Stimulated activated CD4-positive, alpha-beta T cell treated with anti-CD3 and anti-CD28 coated beads, Interleukin-1b, Interleukin-23, amount 100 ng/mL, for 4 hours (primary cell): ENCODE measurements at places on chromosomes 11 and 22.

GRCh38 chr11:58941838-58942237 is 2.5 kb downstream of the GLYATL1 start:
- no peak for DNase-seq

DNA sequence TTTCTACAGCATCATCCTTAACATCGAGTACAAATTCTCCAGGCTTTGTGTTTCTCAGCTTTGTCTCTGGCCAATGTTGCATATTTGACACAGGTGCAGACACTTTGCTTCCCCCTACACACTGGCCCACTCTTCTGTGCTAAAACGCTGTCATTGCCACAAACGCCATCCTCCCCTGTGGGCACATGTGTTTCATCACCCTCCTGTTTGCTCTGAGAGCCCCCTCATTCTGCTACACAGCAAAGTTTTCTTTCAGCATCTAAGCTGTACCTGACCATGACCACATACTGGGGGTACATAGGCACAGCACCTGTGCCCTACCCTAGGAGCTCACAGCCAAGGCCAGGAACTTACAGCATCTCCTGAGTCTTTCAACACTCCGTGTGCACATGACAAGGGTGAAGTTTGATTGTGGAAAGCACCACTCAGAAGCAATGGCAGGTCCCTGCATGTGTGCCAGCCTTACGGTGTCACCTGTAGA is 7.9 kb upstream of the IGLL5 start:
- DNase-seq = no peak

GRCh38 chr22:43333156-43333555 is 10.0 kb downstream of the SCUBE1 start:
- DNase-seq = no peak

DNA sequence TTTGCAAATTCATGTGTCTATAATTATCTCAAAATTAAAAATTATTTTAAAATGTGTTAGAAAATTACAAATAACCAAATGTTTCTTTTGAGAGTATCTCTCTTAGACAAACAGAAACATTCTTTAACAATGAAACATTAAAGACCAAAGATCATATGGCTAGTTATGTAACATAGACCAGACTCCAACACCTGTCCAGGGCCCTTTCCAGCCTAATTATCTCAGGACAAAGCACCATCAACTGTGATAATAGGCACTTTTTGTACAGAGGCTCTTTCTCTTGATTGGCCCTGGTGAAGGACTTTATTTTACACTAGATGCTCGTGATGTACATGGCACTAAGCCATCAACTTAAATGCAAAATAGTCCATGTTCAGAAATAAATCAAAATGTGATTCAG is 5.0 kb upstream of the PLEKHA7 start:
- DNase-seq = no peak

DNA sequence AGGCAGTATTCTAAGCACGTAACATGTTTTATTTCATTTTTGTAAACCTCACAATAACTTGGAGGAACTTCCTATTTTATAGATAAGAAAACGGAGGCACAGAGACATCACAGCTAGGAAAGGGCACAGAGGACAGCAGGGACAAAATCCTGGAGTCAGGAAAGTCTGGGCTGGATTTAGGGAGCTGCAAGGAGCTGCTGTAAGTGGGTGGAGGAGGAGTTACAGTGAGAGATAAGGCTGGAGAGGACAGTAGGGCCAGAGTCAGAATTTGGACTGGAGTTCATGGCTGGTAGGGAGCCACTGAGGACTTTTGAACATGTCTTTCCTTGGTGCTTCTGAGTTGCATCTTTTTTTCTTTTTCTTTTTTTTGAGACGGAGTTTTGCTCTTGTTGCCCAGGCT is 32.2 kb upstream of the PTPRJ start:
- no peak for DNase-seq

- no peak for DNase-seq
Measured at GRCh38 chr11:1131033-1131911, 26.5 kb upstream of the MUC5AC start.

GRCh38 chr11:117771197-117771596 is 25.8 kb downstream of the DSCAML1 start:
- no peak for DNase-seq

GRCh38 chr11:2686360-2687222 is 13.2 kb downstream of the KCNQ1OT1 start:
- DNase-seq = no peak

GRCh38 chr22:19870153-19871022 is 15.7 kb upstream of the GNB1L start:
- no peak for DNase-seq

GRCh38 chr11:22456993-22457762 is 119.0 kb downstream of the SLC17A6 start:
- no peak for DNase-seq

GRCh38 chr11:116707161-116707629 is 65.6 kb downstream of the BUD13 start:
- no peak for DNase-seq

DNA sequence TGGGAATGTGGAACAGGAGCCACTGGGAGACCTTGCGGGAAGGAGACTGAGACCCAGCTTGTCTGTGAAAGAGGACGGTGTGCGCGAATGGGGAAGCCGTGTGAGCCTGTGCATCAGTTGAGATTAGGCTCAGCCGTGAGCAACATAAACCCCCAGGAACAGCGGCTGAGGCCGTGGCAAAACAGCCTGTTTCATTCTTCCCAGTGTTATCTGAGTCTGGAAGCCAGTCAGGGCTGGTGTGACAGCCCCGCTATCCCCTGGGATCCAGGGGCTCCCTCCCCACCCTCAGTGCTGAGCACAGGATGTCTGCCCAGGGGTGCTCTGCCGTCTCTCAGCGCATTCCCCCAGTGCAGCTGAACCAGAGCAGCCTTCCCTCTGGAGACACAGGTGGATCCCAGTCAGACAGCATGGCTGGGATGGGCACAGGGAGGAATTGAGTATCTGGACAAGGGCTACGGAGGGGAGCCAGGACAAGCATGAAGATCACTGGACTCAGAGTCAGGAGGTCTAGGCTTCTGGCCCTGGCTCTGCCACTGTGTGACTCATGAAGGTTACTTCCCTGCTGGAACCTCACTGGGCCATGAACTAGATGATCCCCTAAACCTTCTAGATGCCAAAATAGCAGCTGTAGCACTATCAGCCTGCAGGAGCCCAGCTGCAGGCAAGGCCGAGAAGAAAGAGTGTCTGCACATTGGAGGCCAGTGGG is 8.6 kb downstream of the OAF start:
- DNase-seq = no peak

DNA sequence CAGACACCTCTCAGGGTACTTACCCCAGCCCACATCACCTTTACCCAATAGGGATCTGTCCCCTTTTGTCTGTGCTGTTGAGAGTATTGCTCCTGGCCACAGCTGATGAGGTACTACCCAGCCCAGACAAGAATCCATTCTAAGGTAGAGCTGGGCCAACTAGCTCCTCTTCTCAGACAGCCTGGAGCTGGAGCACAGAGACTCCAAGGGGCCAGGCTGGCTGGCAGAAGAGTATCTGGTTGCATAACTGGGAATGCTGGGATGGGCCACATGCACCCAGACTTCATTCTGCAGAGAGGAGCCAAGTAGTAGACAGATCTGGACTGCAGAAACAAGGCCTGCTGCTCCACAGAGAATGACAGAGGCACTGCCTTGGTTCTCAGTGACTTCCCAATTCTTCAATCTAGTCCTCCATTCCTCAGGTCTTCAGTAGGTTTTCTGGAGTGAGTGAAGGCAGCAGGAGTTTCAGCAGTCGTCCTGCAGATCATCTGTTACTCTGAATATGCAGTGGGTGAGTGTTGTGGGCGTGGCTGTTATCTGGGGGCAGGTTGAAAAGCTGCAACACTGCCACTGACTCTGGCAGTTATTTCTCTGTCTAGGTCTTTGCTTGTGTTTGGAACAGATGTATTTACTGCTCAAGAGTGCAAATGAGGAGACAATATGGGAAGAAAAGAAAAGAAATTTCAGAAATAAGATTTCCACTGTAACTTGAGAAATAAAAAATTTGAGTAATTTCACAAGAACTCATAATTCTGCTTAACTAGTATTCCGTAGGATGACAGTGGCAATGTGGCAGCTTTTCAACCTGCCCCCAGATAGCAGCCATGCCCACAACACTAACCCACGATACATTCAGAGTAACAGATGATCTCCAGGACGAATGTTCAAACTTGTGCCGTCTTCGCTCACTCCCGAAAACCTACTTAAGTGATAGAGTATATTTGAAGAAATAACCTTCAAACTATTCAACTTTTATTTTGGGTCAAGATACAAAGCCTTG is 34.9 kb downstream of the MAPK1 start:
- no peak for DNase-seq

DNA sequence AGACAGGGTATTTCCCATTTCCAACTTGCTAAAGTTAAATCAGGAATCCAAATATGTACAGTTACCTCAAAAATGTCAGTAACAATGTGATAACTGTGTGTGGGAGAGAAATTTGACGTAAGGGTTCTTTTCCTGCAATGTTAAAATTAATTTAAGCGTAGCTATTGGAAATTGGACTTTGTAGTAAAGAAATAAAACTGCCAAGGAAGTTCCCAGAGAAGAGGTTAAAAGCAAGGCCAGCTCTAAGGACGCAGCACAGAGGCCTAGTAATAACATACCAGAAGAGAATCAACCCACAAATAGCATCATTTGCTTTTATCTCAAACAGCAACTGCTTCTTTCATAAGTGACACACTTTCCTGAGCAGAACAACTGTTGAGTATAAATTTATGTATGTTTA is 36.8 kb upstream of the GRIA4 start:
- DNase-seq = no peak

- no peak for DNase-seq
Measured at GRCh38 chr11:110376711-110377324, 52.9 kb upstream of the FDX1 start.

GRCh38 chr11:19735909-19736498 is 23.4 kb downstream of the NAV2 start:
- no peak for DNase-seq

DNA sequence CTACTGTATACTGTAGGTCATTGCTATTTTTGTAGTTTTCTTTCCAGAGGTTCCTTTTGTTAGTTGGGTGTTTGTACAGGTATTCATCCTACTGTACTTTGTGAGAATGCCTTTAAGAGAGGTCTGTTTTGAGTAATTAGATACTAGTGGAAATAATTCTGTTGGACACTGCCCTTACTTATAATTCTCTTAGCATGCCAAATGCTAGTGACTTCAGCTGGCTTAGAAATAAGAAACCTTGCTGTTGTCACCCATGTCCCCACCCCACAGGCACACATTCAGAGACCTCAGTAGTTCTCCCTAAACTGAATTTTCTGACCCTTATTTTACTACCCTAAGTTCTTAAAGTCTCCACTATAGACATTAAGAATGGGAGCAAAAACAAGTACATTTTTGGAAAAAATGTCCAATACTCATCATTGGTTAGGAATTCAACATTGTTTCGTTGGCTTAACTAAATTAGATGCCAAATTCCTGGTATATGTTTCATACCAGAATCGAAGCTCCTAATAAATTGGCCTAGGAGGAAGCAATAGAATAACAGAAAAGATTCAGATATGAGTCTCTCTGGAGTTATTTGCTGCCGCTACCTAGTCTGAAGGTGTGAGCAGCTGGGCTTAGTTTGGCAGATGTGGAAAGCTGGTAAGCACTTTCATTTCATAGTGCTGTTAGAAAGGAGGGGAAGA is 28.4 kb downstream of the ZNF143 start:
- no peak for DNase-seq

GRCh38 chr22:32796865-32797573 is 4.5 kb upstream of the TIMP3 start:
- peak; percentile 41 for DNase-seq

DNA sequence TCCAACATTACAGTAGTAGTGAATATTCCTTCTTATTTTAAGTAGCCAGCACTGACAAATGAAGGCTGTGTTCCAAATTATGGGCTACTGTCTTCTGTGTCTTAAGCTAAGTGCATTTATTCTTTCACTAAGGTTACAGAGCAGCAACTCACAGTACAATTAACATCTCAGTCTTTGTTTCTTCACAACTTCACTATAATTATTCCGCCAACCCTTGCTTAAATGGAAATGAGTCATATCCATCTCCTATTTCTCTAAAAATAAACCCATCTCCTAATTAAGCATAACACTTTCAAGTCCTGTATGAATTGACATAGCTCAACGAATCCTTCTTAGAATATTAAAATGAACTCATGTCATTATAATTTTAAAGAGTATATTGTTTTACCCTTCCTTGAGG is 6.7 kb downstream of the ETS1 start:
- DNase-seq = no peak

GRCh38 chr11:13090228-13090708 is 81.2 kb downstream of the RASSF10 start:
- DNase-seq = no peak

- no peak for DNase-seq
Measured at GRCh38 chr11:86207413-86207812, 37.1 kb upstream of the EED start.

DNA sequence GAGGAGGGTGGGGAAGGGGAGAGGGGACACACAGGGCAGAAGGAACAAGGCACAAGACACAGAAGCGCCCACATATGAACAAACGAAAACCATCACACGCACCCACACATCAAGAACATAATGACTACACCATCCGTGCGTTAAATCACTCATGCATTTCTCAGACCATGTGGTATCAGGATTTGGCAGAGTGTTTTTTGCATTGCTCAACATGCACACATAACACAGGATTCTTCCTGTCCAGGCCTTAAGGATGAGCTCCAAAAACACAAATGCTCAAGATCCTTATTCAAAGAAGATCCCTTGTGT is 309.5 kb downstream of the CADM1 start:
- DNase-seq = no peak

DNA sequence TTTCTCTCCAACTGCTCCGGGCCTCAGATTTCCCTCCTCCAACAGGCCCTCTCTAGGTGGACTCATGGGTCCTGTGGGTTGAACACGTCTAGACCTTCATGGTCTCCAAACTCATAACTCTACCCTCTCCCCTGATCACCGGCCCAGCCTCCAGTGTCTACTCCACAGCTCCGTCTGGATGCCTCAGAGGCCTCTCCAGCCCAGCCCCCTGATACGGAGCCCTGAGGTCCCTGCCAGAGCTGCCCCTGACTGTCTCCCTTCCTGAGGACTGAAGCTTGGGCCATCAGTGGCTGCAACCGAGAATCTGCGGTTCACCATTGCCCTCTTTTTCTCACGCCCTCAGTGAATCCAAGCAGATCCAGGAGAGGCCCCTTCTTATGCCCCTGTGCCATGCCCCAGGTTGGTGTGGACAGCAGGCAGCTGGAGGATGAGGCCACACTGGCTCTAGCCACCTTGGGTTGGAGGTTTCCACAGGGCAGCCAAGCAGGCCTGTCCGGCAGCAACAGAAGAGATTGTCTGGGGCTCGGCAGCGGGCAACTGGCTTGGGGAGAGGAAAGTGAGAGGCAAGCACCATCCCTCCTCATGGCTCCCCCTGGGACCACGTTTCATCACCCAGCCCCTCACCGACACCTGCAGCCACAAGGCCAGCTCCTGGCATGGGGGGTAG is 104.6 kb upstream of the FGF3 start:
- no peak for DNase-seq

DNA sequence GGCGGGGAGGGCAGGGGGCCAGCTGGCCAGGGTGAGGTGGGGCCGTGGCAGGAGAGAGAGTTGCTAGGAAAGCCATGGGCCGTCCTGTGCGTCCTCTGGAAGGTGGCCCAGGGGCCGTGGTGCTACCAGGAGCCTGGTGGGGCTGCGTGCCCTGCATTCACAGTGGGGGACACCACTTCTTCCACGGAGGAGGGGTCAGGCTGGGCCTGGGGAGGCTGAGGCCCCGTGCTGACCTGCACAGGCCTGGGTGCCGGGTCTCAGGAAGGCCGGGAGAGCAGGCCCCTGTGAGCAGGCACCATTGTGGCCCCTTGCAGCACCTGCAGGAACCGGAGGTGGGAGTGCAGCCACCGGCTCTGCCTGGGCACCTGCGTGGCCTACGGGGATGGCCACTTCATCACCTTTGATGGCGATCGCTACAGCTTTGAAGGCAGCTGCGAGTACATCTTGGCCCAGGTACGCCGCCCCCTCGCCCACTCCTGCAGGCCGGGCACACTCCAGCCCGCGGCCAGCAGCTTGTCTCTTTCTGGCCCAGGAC is 12.0 kb downstream of the MUC5B start:
- no peak for DNase-seq
